ENCODE measurements at places on chromosomes 7 and 10.

DNA sequence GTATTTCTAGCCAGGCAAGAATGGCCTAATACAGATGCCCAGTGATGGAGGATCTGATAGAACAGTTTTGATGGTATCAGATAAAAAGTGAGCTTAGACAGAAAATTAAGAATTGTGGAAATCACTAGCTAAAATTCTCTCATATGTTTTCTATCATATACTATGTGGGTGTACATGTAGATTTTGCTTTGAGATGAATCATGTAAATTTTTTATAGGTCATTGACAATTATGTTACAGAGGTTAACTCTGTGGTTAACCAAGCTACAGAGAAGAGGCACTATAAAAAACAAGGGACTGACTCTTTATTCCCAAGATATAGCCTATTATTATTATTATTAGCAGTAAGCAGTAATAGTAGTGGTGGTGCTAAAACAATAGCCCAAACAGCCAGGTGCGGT is 156.5 kb downstream of the ITGA8 start:
- no peak for DNase-seq

DNA sequence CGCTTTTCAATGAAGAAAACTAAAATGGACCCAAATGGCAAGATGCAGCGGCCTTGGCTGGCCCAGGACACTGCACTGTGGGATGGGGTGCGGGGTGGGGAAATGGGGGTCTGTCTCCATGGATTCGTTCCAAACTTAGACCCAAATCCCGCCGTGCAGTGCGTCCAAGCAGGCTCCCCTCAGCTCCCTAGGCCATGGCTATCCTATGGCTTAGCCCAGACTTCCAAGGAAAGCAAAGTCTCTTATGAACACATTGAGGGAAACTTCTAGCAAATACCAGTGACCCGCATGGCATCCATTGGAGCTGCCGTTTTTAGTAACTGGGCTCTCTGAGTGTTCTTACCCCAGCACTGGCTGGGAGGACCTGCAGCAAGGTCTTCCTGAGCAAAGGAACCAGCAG is 122.5 kb downstream of the EBF3 start:
- no peak for DNase-seq

GRCh38 chr10:12768156-12769100 is 233.1 kb downstream of the CCDC3 start:
- DNase-seq: no peak

- DNase-seq: no peak
Observed at GRCh38 chr10:129900825-129901224, 63.2 kb downstream of the EBF3 start.

GRCh38 chr10:3950676-3951275 is 165.8 kb upstream of the KLF6 start:
- DNase-seq: no peak

DNA sequence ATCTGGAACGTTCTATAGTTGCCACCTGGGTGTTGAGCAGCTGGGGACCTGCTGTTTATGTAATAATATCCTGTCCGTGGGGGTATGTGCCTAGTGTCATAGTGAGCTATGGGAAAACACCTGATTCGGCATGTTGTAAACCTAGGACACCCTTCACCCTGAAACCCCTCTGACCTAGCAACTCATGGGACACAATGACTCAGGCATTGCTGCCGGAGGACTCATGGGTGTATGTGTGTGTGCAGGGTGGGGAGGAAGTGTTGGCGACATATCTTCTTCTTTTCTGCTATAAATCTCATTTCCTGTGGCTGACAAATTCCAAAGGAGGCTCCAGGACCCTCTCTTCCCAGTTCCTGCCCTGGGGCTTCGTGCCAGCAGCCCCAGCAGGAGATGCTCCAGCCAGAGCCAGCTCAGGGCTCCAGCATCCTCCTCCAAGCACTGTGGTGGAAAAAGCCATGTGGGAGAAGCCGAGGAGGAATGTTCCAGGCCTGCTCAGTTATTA is 77.0 kb upstream of the PODXL start:
- DNase-seq: no peak

- no peak for DNase-seq
Observed at GRCh38 chr10:123897146-123897545, 5.5 kb upstream of the CPXM2 start.

GRCh38 chr10:30816159-30816819 is 186.7 kb upstream of the LYZL2 start:
- DNase-seq: no peak

GRCh38 chr10:27223964-27224363 is 16.6 kb downstream of the ACBD5 start:
- DNase-seq: peak; percentile 66

DNA sequence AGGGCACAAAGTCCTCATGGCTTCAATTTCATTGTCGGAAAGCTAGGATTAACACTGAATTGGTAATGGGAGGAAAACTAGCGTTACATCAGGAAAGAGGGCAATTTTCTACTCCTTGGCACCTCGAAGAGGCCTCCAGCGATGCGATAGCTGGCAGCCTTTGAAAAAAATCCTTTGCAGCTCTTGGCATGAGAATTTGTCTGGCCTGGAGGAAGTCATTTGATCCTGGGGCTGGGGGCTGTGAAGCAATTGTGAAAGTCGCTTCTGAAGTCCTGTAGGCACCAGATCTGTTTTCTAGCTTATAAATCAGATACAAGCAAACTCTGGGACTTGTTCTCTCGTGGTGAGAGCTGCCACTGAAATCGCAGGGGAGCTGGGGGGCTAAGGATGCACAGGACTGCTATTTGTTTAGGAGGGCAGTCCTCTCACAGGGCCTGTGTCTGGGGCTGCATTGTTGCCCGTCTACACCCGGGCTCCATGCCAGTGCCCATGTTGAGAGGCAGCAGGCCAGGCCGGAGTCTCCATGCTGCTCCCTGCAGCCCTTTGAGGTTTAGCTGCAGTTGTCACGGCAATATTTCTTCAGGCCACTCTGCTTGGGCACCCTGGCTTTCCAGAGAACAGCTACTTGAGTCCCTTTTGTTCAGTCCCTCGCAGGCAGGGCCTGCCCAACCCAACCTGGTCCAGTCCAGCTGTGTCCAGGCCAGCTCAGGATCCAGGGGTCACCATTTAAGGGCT is 206.8 kb upstream of the LYZL1 start:
- no peak for DNase-seq

- no peak for DNase-seq
Observed at GRCh38 chr10:87670586-87670985, 10.9 kb downstream of the PAPSS2 start.

DNA sequence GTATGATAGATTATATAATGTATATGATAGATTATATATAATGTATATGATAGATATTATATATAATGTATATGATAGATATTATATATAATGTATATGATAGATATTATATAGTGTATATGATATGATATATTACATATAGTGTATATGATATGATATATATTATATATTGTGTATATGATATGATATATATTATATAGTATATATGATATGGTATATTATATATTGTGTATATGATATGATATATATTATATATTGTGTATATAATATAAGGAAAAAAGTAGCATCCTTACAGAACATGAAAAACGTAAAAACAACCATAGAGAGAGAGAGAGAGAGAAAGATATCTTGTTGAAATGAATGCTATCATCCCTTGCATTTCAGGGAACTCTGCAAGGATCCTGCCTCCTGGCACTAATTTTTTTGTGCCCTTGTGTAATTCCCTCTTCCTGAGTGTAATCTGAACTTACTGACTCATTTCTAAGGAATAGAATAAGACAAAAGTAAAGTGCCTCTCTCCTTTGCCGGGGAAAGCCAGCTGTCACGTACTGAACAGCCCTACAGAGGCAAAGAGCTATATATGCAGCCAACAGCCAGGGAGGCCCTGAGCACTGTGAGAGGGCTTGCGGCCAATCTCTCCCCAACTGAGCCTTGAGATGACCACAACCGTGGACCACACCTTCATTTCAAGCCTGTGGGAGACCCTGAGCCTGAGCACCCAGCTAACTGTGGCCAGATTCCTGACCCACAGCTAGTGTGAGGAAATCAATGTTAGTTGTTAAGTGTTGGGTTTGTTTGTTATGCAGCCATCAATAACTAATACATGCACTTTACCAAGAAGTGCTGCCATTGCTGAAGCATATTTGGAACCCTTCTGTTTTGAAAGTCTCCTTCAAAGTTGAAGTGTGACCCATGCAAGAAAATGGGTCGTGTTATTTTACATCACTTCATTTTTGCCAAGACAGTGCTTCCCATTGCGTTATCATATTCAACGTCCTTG is 61.1 kb upstream of the EZH2 start:
- DNase-seq: no peak

DNA sequence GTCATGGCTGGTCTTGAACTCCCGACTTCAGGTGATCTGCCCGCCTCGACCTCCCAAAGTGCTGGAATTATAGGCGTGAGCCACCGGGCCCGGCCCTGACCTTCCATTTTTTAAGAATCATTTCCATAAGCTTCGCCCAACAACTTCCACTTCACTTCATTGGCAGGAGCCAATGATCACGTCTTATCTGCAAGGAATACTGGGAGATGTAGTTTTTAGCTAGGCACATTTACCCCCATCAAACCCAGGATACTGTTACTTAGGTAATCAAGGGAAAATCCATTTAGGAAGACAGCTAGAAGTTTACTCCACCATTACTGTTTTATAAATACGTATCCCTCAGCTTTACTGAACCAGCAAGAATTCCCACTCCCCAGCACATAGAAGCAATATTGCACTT is 3.4 kb upstream of the CDK13 start:
- DNase-seq: no peak

- no peak for DNase-seq
Observed at GRCh38 chr10:132790934-132791829, 5.2 kb upstream of the NKX6-2 start.

DNA sequence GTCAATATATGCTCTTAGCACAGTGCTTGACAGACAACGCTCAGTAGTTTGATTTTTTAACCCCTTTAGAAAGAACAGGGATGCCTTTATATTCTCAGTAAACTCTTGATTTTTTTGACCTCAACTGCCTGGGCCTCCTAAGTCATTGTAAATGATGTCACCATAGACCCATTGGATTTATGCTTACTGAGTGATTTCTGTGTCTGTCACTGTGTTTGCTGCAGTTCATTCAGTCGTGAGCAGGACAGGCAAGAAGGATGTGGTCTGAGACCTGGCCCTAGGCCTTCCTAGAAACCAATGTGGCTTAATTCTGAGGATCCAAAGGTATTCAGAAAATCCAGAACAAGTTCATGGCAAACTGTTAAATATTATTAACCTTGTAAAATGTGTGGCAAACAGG is 868.1 kb downstream of the XPNPEP1 start:
- no peak for DNase-seq

DNA sequence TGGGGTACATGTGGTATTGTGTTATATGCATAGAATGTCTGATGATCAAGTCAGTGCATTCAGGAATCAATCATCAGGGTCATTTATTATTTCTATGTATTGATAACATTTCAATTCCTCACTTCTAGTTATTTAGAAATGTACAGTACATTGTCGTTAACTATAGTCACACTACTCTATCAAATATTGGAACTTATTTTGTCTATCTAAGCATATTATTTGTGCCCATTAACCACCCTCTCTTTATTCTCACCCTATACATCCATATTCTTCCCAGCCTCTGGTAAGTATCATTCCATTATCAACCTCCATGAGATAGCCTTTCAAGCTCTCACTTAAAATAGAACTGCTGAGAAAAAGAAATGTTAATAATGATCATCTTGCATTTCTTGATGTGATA is 596.5 kb upstream of the POT1 start:
- no peak for DNase-seq

- peak; percentile 45 for DNase-seq
Observed at GRCh38 chr10:119651514-119652360, 557 bp downstream of the BAG3 start.

DNA sequence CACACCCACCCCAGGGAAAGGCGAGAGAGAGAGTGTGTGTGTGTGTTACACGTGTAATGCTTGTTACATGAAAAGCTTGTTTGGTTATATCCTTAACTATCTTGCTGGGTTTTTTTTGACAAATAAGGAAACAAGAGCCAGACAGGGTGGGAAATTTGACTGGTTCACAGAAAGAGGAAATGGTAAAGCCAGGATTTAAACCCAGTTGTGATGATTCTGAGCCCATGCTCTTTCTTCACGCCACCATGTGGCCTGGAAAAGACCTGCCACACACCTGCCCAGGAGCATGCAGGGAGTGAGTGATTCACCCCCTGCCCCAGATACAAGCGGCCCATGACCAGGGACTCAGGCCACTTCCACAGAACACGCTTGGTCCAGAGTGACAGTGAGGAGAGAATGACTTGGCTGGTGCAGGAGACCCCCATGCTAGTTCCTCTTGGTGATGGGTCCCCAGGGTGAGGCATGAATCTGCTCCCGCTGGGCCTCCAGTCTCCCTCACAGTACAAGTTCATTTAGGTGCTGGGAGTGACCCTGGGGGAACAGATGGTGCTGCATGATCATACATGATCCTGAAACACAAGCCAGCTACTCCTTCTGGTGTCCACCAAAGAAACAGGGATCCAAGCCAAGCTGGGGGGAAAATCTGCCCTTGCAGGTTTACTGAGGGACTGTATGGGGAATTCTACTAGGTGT is 21.0 kb upstream of the EIF5AL1 start:
- peak; percentile 30 for DNase-seq

DNA sequence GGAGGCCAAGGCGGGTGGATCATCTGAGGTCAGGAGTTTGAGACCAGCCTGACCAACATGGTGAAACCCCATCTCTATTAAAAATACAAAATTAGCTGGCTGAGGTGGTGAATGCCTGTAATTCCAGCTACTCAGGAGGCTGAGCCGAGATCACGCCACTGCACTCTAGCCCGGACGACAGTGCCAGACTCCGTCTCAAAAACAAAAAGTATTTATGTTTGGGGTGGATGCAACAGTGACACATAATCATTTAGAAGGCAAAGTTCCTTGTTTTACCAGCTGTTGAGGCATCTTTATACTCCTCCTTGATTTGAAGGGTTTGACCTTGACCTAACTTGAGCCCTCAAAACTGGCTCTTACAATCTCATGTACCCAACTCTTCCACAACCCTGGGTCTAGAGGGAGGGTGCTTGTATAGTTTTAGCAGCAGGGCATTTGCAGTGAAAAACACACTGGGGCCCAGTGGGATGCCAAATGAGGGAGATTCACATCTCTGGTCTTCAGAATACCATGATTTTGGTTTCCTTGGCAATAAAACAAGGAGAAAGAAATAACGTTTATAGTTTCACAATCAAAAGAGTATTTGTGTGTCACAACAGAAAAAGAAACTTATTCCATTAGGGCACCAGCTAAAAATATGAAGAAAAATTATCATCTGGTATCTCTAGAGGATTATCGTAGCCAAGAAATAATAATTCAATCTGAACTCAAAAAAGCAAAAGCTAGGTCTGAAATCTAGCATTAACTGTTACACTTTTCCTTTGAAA is 14.2 kb upstream of the TMEM254 start:
- no peak for DNase-seq

GRCh38 chr10:76766682-76767081 is 870.9 kb downstream of the KCNMA1 start:
- no peak for DNase-seq

- peak; percentile 78 for DNase-seq
Observed at GRCh38 chr10:5659702-5660528, 6.5 kb downstream of the ASB13 start.

DNA sequence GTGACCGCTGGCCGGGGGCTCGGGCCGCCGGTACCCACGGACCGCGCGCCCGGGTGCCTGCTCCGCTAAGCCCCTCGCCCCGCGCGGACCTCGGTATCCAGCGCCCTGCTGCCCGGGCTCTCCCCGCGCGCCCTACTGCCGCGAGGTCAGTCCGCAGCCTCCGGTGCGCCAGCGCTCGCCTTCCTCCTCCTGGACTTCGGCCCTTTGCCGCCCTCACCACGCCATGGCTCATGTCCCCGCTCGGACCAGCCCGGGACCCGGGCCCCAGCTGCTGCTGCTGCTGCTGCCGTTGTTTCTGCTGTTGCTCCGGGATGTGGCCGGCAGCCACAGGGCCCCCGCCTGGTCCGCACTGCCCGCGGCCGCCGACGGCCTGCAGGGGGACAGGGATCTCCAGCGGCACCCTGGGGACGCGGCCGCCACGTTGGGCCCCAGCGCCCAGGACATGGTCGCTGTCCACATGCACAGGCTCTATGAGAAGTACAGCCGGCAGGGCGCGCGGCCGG is 483 bp downstream of the GDF10 start:
- peak; percentile 47 for DNase-seq
